ENCODE measurements at places on chromosomes 12 and 14.

- no peak for DNase-seq
These were observed 70.0 kb downstream of the FLRT2 start for GRCh38 chr14:85599939-85600338.

GRCh38 chr14:36383767-36384431 lies 63.5 kb upstream of the MBIP start:
- DNase-seq: no peak

GRCh38 chr12:7439579-7440505 lies 4.1 kb downstream of the CD163L1 start:
- no peak for DNase-seq

DNA sequence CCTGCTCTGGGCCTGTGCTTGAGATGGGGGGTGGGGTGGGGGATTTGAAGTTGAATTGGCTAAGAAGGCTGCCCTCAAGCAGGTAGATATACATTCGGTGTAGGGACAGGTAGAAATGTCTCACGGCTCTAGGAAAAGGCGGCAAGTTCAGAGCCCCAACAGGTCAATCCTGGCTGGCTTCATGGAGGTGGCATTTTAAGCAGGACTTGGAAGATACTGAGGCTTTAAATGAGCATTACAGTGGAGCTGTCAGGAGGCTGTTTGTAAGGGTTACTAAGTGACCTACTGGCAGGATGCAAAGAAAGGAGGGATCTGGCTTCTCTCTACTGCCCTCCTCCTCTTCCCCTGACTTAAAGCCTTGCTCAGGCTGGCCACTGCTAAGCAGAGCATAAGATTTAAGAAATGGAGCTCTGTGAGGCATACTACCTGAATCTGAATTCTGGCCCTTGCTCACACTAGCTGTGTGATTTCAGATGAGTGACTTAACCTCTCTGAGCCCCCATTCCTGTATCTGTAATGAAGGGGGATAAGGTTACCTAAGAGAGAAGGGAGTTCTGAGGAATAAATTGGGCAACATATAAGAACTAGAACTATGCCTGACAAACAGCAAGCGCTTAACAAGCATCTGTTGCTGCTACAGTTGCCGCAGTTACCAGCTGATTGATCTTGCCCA lies 61.6 kb downstream of the SLC24A4 start:
- no peak for DNase-seq

- peak; percentile 39 for DNase-seq
These were observed 2.6 kb upstream of the KLRK1 start for GRCh38 chr12:10392394-10392930.

DNA sequence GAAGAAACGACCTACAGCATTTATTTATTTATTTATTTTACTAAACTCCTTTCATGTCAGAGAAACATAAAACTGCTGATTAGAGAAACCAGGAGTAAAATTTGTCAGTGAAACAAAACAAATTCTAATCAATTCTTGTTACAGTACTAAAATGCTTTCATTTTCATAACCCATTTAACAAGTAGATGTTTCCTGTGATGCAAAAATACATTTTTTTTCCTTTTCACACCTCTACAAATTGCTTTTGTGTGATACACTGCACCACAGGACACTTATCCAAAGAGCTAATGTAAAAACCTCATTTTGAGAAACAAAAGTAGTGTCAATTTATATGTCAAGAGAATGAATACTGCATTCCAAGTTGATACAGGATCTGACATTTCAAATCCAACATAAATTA lies 155.1 kb downstream of the SYT1 start:
- DNase-seq: no peak

DNA sequence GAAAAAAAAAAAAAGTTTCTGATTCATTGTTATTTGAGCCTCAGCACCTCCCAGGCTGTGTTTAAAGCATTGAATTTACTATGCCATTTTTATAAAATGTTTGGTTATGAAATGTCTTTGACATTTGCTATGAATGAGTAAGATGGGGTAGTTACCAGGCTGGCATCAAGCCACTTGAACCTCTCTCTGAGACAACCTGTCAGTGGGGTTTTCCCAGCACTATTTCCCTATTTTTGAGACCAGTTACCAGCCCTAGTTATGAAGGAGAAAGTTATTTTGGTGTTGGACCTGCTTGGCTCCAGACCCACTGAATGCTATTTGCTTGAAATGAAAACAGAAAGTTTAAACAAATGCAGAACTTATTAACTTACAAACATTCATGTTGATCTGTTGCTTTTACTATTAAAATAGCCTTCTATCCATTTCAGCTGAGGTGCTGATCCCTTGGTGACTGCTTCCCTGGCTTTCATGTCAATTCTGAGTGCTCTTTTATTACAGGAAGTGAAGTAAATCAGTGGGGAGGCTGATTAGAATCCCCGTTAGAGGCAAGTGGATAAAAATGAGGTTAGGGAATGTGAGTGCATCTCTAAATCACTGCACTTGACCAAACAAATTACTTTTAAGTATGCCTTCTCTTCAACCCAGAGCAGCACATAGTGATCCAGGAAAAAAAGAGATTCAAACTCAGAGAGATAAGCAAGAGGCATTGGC lies 37.8 kb downstream of the LLPH start:
- DNase-seq: no peak

- DNase-seq: no peak
These were observed 3.1 kb upstream of the LMO3 start for GRCh38 chr12:16608946-16609539.

- no peak for DNase-seq
These were observed 142.1 kb downstream of the TSPAN9 start for GRCh38 chr12:3219233-3219632.

- DNase-seq: no peak
These were observed 29.9 kb downstream of the SLC41A2 start for GRCh38 chr12:104928036-104928745.

DNA sequence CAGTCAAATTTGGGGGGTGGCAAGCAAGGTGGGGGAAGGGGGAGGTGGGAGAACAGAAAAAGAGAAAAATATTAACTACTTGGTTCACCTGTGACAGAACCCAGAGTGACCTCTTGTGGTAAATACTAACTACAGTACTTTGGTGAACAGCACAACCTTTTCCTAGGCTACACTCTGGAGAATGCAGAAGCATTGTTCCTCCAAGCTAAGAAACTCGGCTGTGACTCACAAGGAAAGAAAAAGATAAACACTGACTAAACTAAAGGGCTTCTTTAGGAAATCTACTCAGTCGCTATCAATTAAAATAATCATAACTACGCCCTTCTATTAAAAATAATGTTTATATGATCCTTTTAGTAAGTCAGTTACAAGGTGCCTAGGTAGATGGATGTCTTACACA lies 5.4 kb downstream of the KCNH5 start:
- DNase-seq: no peak

GRCh38 chr12:85029456-85029855 lies 6.6 kb downstream of the TSPAN19 start:
- DNase-seq: no peak

DNA sequence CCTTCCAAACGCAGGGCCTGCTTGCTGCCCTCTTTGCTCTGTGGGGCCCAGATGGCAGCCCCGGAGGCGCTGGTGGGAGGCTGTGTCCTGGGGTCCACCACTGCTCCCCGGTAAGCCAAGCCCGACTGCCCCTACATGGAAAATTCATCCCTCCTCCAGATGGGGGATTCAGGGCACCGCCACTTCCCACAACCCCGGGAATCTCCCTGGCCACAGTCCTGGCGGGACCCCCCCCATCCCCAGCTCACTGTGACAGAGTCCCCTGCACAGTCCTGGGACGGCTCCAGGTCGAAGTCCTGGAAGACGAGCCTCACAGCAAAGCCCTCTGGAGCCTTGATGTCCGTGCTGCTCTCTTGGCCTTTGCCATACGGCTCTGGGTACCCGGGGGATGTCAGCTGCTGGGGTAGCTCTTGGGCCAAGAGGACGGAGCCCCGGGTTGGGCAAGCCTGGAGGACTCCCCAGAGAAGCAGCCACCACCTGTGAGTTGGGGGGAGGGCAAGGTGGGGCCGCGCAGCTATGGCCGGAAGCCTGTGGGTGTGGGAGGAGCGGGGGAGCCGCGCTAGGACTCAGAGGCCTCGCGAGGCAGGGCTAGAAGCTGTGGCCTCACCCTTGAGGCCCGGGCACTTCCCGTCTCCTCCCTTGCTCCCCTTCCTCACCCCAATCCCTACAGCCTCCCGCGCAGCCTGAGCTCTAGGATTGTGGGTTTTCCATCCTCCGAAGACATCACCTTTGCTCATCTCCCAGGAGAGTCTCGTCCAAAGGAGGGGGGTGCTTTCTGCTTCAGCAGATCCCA lies 815 bp downstream of the C1RL start:
- DNase-seq: peak; percentile 74

DNA sequence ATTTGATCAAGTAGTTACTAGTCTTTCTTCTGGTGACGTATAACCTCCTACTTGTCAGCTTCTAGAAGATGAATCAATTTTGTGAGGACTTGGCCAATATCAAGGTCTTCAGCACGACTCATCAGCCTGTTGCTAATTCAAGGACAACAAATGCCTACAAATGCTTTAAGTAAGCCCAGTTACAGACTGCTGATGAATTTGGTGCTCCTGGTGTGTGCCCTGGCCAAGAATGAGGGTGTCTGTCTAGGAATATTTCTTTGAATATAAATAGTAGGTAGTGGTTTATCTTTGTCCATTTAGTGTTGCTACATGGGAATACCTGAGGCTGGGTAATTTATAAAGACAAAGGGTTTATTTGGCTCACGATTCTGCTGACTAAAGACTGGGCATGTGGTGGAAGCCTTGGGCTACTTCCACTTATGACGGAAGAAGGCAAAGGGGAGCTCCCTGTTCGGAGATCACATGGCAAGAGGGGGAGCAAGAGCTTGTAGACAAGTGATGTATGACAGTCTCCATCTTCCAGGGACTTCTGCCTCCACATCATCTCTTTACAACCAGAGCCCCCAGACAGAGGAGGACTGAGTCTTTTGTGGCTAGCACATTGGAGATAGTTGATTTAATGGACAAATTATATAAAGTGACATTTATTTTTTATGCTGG lies 180.2 kb downstream of the CRADD start:
- DNase-seq: no peak

DNA sequence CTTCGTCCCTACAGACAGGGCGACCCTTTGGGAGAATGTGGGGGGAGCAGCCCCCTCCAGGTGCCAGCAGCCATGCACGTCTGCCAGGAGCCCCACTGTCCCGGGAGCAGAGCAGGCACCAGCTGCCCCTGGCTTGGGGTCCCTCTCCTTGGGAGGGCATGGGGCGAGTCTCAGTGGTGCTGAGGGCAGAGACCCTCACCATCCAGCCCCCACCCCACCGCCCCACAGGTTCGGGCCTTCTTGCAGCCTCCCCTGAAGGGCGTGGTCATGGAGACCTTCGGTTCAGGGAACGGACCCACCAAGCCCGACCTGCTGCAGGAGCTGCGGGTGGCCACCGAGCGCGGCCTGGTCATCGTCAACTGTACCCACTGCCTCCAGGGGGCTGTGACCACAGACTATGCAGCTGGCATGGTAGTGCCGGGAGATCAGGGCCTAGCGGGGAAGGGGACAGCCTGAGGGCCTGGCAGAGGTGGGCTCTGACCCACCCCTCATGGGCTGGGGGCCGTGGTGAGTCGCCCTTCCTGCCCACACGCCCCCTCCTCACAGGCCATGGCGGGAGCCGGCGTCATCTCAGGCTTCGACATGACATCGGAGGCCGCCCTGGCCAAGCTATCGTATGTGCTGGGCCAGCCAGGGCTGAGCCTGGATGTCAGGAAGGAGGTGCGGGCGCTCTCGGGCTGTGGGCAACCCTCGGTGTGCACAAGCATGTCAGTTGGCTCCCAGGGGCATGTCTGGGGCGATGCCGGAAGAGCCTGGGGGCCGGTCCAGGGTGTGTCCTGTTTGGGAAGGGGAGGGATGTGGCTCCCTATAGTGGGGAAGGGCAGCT lies 18.8 kb downstream of the ASPG start:
- DNase-seq: no peak

GRCh38 chr14:95264271-95264973 lies 55.3 kb downstream of the CLMN start:
- DNase-seq: no peak

DNA sequence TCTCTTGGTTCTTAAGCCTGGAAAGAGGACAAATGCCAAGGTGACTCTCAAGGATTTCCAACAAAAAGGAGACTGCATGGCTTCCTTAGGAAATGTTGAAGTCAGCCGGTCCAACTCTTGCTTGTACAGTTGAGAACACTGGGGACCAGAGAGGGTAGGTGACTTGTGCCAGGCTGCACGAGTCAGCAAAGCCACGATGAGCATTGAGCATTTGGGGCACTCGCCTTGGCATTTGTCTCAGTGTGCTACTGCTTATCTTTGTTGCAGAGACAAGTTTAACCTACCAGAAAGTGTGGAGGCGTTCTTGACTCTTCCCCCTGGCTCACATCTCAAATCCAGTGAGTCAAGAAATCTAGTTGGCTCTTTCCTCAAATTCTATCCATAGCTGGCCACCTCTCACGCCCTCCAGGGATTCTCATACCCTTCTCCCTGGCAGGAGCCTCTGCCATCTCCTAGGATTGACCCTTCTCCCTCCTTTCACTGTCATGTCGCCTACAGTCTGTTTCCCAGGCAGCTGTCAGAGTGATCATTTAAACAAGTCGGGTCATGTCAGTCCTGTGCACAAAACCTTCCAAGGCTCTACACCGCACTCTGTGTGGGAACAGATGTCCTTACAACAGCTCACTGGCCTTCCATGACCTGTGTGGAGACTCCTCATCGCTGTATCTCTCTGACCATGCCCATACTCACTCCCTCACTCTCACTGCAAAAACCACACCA lies 17.2 kb upstream of the KRT83 start:
- DNase-seq: no peak

DNA sequence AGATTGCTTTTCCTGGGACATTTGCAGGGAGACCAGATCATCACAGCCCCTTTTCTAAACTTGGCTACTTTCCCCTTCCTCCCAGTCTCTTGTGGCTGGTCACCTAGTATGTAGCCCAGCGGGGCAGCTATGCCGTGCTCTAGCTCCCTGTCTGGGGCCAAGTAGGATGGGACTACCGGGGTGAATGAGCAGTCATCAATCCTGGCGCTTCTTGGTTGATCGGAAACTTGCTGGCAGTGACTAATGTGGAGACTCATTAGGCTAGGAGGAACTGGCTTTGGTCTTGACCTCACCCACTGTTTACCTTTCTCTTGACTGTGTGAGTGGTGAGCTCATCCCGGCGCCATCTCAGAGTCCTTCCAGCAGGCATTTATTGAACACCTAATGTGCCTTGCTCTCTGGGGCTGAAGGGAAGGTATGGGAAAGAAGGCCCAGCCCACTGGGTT lies 15.9 kb downstream of the PLEKHG3 start:
- no peak for DNase-seq

Measured in CD4-positive, alpha-beta T cell (primary cell).